ENCODE measurements at places on chromosomes 3 and 15.

- no peak for DNase-seq
Measured at GRCh38 chr3:108538083-108538482, 27.7 kb upstream of the MYH15 start.

DNA sequence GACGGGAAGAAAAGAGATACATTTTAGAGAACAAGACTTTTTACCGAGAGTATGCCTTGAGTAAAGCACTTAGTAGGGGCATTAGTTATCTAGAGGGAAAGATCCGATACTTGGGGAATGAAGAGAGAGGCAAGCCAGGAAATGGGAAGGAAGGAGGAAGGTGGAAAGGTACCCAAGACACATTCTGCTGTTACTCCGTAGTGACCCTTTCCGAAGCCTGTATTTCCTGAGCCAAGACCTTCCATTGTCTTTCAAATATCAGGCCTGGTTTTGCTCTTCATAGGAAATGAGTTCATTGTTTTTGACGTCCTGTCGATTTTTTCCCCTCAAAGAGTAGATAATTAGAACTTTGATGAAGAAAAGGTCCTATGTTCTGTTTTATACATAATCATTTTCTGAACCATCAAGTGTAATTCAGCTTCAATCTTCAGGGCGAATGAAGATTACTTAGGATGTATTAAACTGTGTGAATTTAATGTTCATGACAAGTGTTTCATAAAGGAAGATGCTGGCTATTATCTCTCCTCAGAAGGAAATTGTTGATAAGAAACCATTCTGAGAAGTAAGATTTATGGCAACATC lies 95.7 kb downstream of the PPM1L start:
- no peak for DNase-seq

- no peak for DNase-seq
Measured at GRCh38 chr15:84631706-84632272, 22.3 kb downstream of the WDR73 start.

DNA sequence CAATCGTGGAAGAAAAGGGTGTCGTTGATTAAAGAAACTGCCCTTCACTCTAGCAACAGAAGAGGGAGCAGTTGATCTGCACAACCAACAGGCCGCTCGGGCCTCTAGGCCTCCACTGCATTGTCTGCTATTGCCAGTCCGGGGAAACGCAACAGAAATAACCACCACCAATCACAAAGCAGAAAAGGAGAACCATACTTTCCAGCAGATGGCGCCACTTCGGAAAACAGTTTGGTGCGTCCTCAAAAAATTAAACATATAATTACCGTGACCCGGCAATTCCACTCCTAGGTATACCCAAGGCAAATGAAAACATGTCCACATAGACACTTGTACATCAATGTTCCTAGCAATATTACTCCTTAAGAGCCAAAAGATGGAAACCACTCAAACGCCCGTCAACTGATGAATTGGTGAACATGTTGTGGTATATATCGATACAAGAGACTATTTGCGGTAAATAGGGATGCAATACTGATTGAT lies 154.1 kb downstream of the TJP1 start:
- DNase-seq = peak; percentile 92

GRCh38 chr3:72331076-72331475 lies 517.2 kb downstream of the SHQ1 start:
- no peak for DNase-seq

DNA sequence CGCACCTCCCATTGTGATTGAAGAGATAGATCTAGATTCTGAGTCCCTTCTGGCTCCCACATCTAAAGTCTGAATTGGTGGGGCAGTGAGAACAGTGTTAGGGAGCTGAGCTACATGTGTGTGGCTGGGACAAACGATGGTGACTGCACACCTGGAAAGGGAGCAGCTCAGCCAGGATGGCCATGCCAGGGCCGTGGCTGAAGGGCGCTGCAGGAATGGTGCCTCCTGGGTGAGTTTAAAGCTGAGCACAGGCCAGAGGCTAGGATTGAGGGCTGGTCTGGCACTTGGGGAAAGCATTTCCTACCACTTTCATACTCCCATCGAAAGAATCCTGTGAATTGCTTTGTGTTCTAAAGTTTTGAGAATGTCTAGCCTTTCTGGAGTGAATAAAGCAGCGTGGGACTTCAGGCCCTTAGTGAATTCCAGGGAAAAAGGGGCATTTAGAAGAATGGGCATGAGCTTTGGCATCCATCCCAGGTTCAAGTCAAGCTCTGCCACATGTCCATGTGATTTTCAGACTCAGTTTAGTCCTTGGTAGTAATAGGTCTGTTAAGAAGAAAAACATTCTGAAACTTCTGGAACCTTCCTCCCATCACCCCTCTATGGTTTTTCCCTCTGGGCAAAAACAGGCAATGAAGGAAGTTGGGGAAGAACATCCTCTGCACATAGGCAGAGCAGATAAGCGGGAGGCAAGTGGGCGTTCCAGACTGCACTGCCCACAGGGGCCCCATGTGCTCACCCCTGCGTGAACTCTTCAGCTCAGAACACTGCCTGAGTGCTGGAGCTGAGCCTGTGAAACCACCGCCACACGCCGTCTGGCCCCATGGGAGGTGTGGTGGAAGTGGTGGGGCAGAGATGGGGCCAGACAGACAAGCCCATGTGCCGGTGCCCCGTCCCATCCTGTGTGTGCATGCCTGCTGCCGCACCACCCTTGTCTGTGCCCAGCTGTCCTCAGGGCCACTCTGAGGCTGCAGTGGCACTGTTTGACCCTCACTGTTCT lies 12.9 kb upstream of the CPNE9 start:
- DNase-seq = peak; percentile 46

- no peak for DNase-seq
Measured at GRCh38 chr3:45729614-45730013, 40.4 kb downstream of the SACM1L start.

- DNase-seq = peak; percentile 40
Measured at GRCh38 chr3:65669163-65669875, 369.4 kb downstream of the MAGI1 start.

DNA sequence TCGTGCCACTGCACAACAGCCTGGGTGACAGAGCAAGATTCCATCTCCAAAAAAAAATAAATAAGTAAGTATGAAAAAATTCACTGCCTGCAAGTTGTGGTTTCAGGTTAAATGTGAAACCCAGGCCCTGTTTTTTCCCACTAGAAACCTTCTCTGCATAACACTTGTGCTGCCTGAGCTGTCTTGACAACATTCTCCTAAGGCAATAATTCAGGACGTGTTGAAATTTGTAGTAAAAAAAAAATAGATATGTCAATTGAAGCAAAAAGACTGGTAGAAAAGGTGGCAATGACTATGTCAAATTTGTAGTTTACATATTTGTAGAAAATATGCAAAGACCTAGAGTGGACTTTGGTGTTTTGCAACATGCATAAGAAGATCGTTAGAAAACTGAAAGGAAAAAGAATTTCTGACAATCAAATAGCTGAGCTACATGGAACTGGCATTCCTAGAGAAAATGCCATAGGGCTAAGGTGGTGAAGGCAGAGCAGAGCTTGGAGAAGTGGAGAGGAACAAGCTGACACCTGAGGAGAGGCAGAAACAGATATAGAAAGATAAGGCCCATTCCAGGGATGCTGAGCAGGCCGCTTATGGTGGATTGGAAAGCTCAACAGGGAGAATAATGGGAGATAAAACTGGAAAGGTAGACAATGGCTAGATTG lies 150.2 kb downstream of the PLCH1 start:
- no peak for DNase-seq

DNA sequence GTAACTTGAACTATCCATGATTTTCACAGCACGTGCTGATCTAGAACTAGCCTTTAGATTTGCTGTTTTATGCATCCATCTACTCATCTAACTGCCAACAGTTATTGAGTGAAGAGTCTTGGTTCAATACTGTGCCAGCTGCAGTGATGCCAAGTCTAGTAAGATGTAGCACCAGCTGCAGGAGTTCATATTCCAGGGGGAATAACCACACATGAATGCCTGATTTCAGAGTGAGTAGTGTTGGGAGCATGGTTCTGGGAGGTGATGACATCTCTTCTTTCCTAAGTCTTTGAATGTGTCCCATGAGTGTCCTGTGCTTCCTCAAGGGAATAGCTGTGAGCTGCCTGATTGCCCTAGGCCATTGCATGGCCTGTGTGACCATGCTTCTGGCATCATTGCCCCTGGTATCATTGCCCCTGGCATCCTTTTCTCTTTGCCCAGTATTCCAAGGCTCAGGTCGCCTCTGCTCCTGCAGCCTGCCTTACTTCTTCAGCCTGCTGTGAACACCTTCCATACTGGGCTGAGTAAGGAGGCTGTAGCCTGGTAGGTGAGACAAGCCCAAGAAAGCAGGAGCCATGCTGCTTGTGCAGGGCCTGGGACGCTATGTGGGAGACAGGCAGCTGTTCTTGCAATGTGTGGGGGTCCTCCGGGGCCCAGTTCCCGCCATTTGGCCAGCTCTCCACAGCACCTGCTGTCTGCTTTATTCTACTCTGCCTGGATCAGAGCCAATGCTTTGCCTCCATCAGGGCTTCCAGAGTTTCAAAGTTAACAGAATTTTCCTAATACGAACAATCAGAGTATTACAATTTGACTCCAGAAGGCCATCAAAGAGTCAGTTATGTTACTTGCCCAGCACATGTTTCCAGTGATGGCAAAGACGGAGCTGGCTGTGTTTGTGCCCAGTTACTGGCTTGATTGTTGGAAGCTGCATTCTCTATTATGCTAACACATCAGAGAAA lies 73.2 kb downstream of the CLSTN2 start:
- no peak for DNase-seq

- no peak for DNase-seq
Measured at GRCh38 chr3:61541694-61542093, 19.7 kb upstream of the PTPRG start.

GRCh38 chr3:100103558-100104441 lies 10.5 kb downstream of the FILIP1L start:
- DNase-seq = peak; percentile 76

- DNase-seq = peak; percentile 3
Measured at GRCh38 chr3:27105904-27106303, 263.3 kb downstream of the NEK10 start.

DNA sequence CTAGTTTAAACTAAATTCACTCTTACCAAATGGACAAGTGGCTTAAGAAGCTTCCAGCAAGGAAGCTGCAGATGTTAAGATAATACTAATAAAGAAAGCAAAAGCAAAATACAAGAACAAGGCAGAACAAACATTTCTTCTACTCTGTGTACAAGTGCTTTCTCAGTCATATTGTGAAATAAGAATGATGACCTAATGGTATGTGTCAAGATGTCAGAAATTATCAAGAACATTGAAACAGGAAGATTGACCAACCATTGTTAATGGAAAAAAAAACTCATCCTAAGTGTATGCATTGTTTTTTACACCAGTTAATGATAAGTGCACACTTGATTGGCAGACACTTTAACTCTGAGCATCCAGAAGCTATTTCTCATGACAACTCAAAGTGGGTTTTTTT lies 65.4 kb upstream of the P2RY1 start:
- DNase-seq = no peak

- DNase-seq = no peak
Measured at GRCh38 chr3:17133632-17134545, 249.1 kb downstream of the PLCL2 start.

GRCh38 chr15:48170981-48171380 lies 7.1 kb downstream of the MYEF2 start:
- DNase-seq = no peak

- no peak for DNase-seq
Measured at GRCh38 chr3:154193000-154193615, 71.9 kb downstream of the ARHGEF26 start.

GRCh38 chr15:78061963-78062427 lies 15.5 kb downstream of the TBC1D2B start:
- DNase-seq = peak; percentile 60

DNA sequence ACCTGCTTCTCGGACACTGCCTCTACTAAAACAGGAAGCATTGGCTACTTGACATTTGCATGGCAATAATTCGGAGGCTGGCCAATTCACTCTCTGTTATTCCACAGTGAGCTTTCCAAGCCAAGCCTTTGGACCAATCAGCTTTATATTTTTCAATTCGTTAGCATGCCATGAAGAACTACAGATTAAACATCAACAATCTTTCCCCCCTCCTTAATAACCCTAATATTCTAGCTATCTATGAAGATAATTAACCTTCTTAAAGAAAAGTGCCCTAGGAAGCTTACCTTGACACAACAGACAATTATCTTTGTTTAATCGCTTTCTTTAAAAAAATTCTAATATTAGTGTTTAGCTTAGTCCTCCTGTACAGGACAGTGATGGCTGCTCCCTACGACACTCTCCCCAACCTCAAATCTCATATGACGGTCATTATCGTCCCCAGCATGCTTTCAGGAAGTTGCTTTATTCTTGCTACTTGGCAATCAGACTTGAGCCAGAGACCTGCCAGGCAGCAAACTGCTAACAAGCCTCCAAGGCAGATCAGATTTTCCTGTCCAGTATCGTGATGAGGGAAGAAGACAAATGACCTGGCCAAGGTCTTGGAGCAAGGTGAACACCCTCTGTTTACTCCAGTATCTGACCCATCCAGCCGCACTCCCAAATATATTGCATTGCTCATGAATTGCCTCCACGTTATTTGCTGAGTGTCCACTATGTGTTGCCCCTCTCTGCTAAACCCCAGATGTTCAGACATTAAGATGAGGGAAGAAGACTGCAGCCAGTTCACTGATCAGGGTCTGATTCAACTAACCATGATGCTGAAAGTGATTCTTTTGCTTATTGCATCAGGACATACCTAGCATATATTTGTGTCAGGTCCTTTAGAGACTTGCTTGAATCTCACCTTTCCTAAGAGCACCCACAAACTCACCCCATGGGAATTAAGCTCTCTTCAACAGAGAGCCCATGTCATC lies 68.1 kb upstream of the LPP start:
- no peak for DNase-seq

GRCh38 chr15:36502509-36502908 lies 76.9 kb upstream of the CDIN1 start:
- DNase-seq = no peak

DNA sequence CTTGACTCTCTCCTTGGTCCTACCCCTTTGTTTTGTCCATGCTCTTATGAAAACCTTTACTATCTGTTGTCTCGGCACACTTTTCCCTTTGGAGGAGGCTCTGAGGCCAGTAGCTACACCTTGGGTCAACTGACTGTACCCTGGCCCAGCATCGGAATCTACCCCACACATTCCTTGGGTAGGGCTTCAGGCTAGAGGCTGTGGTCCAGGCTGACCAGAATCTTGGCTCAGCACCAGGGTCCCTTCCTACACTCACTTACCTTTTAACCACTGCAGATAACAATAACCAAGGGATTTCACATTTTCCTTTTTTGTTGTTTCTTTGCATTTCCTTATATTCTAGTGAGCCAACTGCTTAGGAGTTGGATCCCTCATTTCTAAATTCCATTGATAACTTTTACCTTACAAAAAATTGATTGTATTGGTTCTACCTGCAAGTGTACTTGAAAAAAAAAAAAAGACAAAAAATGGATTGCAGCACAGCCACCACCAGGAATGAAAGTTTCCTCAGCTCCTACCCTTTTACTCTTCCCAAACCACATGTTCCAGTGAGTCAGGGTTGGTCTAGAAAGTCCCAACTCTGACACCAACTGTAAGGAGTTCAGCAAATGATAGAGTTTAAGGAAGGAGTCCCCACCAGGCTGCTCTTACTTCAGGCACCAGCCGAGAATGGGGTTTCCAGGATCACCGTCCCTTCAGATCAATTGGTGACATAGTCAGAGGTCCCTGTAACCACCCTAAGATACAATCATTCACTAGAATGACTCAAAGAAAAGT lies 95.6 kb downstream of the FBLN2 start:
- DNase-seq = no peak

GRCh38 chr3:193874512-193874911 lies 261.4 kb upstream of the HES1 start:
- no peak for DNase-seq

GRCh38 chr3:106628407-106628806 lies 748.8 kb upstream of the CCDC54 start:
- DNase-seq = peak; percentile 25

Data from brain microvascular endothelial cell (primary cell).